Cortex of kidney (tissue), 1 donor: ENCODE measurements at places on chromosomes 2 and 18.
A peak's percentile ranks its signal among the peaks of the same experiment; 100 is the strongest.

DNA sequence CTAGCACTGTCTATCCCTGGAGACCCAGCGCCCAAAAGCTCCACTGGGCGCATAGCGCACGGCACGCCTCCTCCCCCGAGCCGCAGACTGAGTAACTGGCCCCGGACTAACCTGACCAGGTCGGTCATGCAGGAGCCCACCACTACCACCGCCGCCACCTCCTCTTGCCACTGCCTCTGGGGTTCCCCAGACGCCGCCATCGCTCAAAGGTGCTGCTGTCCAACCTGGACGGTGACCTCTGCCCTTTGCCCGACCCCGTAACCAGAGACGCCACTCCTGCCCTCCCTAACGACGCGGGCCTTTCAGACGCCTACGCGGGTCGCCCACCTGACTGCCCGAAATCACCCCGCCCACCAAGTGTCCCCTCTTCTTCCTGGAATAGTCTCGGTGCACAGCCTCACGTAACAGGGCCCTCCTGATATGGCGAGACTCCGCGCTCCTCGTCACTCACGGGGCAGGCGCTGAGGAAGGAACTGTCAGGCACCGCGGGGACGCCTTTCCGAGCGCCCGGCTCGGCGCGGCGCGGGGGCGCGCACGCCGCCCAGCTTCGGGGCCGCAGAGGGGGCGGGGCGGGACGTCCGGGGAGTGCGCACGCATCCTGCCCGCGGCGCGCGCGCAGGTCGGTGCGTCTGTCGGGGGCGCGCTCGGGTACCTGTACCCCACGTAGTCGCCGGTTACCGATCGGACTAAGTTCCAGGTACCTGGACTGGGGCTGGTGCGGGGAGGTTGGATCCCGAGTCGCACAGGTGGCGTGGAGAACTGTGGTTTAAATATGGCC is at the start of the genes BABAM2 and RBKS:
Gene BABAM2 (plus strand): TSS at position 584 of the 778 bp plus-strand sequence. CDS start 3,828 bp downstream, outside the sequence.
Gene RBKS (minus strand): TSS at position 242 of the 778 bp plus-strand sequence. CDS start 42 bp downstream, at position 200.
- peak; percentile 30 for DNase-seq

DNA sequence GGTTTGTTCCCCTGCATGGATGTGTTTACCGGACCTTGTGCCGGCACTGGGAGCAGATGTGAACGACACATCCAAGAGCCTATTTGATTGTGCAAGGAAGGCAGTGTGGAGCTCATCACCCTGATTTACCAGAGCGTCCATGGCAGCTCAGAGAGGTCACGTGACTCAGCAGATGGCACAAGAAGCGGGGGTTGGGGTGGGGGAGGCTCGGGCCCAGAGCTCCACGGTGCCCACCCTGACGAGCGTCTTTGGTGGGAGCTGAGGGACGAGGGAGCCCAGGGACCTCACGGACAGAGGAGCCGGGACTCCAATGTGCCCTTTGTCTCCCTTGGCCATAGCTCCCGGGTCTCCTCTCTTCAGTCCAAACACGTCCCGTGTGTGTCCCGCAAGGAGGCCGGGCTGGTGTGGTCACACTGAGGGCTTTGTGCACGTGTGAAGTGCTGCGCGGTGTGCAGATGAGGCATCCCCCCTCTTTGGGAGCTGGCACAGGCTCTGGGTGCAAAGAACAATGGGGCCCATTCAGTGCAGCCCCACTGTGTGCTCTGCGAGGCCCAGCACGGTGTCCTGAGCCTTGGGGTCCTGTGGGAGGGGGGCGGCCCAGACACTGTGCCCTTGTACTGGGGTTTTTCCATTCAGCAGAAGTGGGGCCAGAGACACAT is 15.5 kb downstream of the KCNIP3 start:
- DNase-seq, result no peak

GRCh38 chr2:36680012-36680411 is 16.5 kb upstream of the VIT start:
- DNase-seq, result no peak

DNA sequence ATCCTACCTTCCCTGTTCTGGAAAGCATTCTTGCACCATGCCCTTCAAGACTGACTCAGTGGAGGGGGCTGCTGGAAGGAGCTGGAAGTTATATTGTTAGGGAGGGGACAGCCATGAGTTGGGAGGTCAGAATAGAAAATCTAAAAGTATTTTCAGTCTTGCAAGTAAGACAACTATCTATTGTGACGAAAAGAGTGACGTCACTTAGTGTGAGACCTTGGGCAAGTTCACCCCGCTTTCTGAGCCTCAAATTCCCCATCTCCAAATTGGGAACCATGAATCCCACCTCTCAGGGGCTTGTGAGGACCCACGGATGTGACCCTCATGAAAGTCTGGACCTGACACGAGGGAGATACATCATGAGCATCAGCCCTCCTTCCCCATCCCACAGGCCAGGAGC is 46.5 kb downstream of the FOSL2 start:
- no peak for DNase-seq
